Activated naive CD4-positive, alpha-beta T cell treated with anti-CD3 and anti-CD28 coated beads, Interleukin-2, amount 50 U/mL, for 16 hours (primary cell): ENCODE measurements at places on chromosomes 4 and X.

GRCh38 chr4:105147016-105147552 is 408 bp downstream of the TET2 start:
- no peak for DNase-seq

DNA sequence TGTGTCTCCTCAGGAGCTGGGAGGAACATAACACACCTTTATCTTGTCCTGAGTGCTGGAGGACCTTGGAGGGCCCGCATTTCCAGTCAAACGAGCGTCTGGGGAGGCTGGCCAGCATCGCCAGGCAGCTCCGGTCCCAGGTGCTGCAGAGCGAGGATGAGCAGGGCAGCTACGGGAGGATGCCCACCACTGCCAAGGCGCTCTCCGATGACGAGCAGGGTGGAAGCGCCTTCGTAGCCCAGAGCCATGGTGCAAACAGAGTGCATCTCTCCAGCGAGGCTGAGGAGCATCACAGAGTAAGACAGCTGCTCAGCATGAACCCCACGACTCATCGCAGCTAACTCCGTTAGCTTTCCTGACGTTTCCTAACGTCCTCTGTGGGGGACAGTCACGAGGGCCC is 430 bp downstream of the TRIML1 start:
- DNase-seq = no peak

DNA sequence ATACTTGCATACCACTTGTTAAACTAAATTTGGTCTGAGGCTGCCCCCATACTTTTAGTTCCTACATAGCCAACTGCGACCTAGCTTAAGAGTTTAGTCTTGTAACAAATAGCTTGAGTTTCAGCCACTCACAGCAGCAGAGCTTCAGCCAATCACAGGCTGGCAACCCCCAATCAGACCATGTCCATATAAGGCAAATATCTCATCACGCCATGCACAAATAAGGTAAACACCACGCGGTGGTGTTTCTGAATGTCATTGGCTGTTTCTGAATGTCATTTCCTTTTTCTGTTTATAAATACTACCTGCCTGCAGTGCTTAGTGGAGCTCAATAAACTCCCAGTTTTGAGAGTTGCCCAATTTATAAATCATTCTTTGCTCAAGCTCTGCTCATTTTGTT is 143.1 kb upstream of the MAD2L1 start:
- DNase-seq = no peak

DNA sequence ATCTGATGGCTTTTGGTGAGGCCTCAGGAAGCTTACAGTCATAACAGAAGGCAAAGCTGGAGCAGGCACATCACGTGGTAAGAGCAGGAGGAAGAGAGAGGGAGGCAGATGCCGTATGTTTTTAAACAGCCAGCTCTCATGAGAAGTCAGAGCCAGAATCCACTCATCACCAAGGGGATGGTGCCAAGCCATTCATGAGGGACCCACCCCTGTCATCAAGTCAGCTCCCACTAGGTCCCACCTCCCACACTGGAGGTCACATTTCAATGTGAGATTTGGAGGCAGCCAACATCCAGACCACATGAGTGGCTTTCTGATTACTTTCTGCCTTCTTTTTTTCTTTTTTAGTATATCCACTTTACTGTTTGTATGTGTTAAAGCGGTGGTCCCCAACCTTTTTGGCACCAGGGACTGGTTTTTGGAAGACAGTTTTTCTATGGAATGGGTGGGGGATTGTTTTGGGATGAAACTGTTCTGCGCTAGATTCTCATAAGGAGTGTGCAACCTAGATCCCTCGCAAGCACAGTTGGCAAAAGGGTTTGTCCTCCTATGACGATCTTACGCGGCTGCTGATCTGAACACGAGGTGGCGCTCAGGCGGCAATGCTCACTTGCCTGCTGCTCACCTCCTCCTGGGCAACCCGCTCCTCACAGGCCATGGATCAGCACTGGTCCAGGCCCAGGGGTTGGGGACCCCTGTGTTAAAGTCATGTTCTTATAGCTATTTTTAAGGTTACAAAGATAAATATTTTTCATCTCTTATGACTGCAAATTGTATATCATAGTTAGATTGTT is 61.7 kb downstream of the SLIT2 start:
- DNase-seq = no peak

DNA sequence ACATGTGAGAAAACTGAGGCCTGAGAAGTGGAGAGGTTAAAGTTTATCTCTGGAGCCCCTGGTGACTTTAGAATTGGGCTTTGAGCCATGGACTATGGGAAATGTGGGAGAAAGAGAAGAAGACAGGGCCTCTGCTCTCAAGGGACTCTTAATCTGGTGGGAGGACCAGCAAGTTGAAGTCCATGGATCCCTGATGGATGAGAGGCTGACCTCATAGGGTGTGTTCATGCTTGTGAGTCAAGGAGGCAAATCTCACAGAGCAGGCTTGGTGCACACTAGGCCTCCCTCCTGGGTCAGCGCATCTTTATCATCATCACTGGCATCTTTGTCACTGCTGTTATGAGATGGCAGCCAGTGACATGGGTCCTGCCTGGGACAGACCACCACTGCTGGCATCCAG is 211.9 kb downstream of the AFAP1 start:
- DNase-seq = no peak

DNA sequence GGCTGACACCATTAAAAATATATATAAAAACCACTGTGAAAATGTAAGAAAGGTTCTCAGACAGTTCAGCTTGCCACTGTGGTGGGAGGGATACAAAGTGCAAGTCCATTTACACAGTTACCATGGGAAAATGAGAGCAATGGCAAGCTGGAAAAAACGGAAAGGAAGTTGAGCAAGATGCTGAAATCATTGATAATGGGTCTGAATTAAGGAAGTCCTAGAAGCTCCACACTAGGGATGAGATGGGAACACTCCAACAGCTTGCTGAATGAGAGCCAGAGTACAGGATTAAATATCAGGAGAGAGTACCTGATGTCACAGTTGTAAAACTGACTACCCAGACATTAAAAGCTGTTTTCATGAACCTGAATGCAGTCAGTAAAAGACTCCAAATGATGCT is 218.6 kb downstream of the PRDM5 start:
- DNase-seq = no peak

DNA sequence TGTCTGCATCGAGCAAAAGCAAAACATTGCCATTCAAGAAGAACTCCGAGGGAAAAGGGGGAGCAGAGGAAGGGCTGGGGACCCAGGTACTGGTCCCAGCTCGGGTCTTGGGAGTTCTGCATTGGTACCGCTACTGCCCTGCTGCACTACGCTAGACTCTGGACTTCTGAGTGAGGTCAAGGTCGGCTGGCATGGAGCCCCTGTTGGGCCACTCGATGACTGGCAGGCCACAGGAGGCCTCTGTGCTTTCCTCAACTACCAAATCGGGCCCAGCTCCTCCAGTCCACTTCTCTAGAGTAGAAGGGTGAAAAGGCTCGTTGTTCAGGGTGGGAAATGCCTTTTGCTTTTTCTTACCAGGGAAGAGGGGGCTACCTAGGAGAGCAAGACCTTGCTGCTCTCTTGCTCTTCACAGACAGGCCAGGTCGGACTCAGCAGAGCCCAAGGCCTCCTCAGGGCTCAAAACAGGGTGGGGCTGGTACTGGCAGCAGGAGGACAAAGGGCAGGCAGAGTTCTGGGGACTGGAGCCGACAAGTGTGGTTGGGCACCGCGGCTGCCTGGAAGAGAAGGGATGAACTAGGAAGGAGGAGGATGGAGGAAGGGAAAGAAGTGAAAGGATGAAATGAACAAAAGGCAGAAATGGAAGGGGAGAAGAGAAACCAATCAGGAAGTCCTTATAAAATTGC is 8.9 kb upstream of the IRAK1 start:
- no peak for DNase-seq

DNA sequence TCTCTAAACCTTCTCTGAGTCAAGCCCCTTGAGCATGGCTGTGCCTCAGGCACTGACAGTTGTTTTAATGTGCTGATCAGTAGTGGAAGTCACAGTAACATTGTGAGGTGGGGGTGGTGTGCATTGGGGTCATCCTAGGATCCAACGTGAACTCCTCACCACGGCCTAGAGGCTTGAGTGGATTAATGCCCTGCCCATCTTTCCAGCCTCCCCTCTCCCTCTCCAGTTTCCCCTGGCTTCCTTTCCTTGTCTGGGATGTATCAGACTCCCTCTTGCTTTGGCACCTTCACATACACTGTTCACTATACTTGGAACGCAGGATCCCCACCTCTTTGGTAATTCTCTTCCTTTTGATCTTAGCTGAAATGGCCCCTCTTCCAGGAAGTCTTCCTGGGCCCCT is 13.3 kb upstream of the PJA1 start:
- no peak for DNase-seq

DNA sequence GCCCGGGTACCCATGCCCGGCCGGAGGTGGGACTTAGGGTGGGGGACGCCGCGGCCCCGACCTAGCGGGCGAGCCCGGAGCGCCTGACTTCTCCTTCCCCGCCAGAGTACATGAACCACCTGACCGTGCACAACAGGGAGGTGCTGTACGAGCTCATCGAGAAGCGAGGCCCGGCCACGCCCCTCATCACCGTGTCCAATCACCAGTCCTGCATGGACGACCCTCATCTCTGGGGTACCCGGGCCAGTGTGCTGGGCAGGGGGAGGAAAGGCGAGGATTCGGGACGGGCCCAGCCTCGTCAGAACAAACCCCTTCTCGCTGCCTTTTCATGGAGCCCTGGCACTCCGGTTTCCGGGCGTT is 622 bp downstream of the TAFAZZIN start:
- peak; percentile 58 for DNase-seq

GRCh38 chrX:133391111-133391510 is 24.2 kb downstream of the GPC4 start:
- no peak for DNase-seq

DNA sequence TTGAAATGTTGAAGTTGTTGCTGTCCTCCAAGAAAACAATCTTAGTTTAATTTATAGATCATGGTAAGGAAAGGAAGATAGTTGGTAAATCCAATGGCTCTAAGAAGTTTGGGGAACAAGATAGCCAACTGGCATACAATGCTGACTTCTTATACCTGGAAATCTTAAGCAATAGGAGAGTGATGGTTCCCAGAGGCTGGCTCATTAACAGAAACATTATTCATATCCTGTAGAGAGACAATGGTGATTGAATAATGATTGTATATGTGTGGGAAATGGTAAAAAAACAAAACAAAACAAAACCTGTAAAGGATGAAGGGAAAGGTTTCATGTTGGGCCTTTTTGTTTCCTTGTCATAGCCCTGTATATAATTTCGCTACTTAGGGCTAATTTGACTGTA is 174.9 kb upstream of the CTSO start:
- no peak for DNase-seq

DNA sequence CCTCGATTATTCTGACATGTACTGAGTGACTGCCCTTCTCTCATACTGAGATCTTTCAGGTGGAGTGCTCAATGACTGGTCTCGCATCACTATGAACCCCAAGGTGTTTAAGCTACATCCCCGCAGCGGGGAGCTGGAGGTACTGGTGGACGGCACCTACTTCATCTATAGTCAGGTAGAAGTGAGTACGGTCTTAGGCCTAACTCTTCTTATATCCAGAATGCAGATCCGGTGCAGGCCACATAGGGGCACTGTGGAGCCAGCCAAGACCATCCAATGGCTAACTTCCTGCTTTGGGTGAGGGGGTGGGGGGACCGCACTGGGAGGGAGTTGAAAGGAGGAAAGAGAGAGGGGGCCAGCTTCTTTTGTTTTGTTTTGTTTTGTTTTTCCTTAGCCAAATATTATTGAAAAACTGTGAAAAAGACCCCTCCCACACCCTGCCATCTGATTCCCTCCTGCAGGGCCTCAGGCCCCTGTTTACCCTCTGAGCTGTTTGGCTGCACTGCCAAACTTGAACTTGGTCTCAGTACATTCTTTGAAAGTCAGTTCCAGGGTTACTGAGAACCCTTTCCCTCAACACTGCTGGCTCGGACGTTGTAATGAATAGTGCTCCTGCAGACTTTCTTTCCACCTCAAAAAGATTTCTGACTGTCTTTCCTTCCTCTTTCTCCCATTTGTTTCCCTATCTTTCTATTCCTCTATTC is 16.2 kb downstream of the AWAT2 start:
- DNase-seq = peak; percentile 19

DNA sequence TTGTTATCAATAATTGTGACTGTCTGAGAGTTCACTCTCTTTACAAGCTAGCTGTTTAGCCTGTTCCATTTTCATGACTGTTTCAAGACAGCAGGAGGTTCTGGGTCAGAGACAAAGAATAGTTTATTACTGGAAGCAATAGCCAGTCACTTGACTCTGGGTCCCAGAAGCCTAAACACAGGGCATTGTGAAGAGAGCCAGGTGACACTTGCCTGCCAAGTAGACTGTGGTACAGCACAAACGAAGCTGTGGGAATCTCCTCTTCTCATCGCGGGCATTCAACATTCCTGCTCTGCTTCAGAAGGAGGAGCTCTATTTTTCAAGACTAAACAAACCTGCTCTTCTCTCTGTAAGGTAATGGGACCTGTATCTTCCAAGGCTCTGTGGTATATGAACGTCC is 485.1 kb downstream of the TRIML1 start:
- no peak for DNase-seq

DNA sequence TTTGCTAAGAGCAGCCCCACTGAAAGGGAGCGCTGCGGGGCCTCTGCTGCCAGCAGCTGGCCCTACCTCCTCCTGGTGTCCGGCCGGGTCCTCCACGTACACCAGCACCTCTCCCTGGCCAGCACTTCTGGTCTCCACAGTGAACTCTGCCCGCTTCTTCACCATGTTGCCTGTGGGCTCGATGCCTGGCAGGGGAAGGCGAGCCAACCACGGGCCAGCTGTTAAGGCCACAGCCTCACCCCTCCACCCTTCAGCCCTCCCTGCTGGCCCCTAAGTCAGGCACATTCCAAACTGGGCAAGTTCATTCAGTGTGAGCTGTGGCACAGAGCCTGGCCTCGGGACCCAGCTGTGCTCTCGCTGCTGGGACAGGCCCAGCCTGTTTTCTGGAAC is 7.8 kb downstream of the FLNA start:
- no peak for DNase-seq

- no peak for DNase-seq
These were observed 1.5 kb downstream of the CLCN3 start for GRCh38 chr4:169621731-169622492.

DNA sequence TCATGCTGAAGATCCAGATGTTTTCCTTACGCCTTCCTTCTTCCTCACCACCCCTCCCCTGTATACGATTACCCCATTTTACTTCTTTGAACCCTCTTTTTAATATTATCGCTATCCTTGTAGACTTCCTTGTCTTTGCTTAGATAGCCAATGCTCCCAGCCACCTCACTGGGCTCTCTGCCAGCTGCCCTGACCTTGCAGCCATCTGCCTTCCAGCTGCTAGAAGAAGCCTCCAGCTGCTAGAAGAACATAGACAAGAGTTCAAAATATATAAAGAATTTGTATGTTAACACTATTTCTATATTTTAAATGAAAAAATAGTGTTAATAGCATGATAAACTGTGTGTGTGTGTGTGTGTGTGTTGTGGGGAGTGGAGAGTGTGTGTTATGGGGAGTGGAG is 374.7 kb downstream of the ANKRD50 start:
- no peak for DNase-seq

DNA sequence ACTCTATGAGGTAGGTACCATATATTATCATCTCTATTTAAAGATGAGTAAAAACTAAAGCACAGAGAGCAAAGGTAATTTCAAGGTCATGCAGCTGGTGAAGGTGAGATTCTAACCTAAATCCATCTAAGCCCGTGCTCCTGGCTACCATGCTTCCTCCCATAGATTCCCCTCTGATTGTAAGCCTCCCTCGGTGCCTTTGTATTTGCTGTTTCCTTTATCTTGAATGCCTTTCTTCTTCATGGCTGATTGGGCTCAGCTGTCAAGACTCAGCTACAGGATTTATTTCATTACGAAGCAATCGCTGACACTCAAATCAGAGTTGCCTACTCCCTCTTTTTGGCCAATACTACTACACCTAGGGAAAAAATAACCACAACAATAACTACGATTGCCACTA is 217.1 kb downstream of the ARAP2 start:
- no peak for DNase-seq

GRCh38 chrX:17397074-17397473 is 22.1 kb downstream of the NHS start:
- no peak for DNase-seq
